ENCODE measurements at places on chromosomes 7 and 10.
A peak's percentile ranks its signal among the peaks of the same experiment; 100 is the strongest.

GRCh38 chr7:35379481-35379880 lies 125.6 kb upstream of the TBX20 start:
- DNase-seq = no peak

- DNase-seq = no peak
These were observed 94.8 kb downstream of the SVIL start for GRCh38 chr10:29540016-29540415.

- no peak for DNase-seq
These were observed 29.3 kb upstream of the HECW1 start for GRCh38 chr7:43083106-43083505.

GRCh38 chr10:92113911-92114600 lies 176.8 kb downstream of the CPEB3 start:
- DNase-seq = no peak

GRCh38 chr7:151006590-151007300 lies 15.9 kb downstream of the NOS3 start:
- no peak for DNase-seq

DNA sequence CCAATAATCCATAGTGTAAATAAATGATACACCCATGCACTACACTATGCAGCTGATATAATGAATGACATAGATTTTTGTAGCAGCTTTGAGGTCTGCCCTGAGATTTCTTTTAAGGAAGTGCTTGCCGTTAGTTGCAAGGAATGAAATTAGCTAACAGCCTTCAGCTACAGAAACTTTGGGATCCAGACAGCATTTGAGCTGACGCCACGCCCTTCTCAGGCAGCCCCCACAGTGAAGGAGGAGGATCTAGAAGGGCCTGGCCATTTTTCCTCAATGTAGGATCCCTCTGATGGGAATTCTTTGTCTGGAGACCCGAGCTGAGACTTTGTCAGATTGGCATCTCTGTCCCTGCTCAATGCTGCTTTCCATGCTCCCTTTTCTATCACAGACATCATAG lies 6.1 kb upstream of the PDK4 start:
- no peak for DNase-seq

DNA sequence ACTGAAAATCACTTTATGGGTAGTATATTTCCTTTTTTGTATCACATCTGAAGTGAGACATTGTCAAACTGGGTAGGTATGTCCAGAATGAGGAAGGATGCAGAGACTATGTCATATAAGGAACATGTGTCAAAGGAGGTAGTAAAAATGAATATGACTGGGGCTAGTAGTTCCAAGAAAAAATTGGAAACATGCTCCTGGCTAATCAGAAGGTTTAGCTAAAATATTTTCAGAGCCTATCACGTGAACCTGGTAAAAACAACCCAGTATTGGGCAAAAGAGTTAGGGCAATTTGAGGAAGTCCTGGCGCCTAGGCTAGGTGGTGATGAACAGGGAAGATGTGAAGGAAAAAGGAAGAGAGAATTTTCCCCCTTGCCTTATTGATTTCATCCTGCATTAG lies 26.4 kb downstream of the ENTPD1 start:
- DNase-seq = no peak

DNA sequence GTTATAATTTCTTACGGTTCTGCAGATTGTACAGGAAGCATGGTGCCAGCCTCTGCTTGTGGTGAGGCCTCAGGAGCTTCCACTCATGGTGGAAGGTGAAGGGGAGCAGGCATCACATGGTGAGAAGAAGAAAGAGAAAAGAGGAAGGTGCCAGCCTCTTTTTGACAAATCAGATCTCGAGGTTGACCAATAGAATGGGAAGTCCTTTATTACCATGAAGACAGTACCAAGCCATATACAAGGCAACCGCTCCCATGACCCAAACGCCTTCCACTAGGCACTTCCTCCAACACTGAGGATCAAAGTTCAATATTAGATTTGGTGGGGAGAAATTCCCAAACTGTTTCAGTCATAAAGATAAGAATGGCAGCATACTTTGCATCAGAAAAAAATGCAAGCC lies 502.8 kb downstream of the GLRX3 start:
- DNase-seq = no peak

DNA sequence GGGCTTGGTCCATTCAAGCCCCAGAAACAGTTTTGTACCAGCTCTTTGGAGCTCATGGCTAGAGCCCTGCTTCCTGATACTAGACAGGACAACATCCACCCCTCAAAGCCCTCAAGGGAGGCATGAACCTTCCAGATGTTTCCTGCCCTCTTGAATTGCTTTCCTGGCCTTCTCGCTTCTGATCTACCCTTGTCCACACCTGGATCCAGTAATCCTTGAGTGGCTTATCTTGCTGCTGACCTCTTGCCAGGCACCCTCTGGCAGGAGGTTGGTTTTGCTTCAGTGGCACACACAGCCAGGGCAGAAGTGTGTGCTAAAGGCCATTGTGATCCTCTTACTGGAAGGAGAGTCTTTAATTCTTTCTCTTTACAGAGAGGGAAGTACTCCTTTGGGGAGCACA lies 495.8 kb downstream of the PLXNA4 start:
- no peak for DNase-seq

- DNase-seq = no peak
These were observed 567.7 kb upstream of the ZWINT start for GRCh38 chr10:56928714-56929113.

DNA sequence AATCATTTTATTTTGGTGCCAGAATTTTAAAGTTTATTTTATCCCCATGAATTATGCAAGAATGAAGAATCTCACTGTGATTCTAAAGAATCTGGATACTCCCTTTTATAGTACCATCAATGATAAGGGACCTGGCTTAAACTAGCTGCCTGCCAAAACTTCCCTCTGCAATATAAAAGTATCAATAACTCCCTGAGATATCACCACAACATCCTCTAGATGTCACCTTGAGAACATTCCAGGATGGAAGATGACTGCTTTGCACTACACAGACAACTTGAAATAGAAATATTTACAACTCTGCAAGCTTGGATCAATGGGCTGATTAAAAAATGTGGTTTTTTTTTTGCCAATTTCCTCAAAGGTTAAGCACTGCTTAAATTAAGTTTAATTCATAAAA lies 142.1 kb downstream of the SLC25A13 start:
- no peak for DNase-seq

GRCh38 chr7:88337572-88337971 lies 30.9 kb upstream of the STEAP4 start:
- DNase-seq = no peak

GRCh38 chr10:60623627-60624026 lies 154.7 kb upstream of the CDK1 start:
- DNase-seq = no peak

DNA sequence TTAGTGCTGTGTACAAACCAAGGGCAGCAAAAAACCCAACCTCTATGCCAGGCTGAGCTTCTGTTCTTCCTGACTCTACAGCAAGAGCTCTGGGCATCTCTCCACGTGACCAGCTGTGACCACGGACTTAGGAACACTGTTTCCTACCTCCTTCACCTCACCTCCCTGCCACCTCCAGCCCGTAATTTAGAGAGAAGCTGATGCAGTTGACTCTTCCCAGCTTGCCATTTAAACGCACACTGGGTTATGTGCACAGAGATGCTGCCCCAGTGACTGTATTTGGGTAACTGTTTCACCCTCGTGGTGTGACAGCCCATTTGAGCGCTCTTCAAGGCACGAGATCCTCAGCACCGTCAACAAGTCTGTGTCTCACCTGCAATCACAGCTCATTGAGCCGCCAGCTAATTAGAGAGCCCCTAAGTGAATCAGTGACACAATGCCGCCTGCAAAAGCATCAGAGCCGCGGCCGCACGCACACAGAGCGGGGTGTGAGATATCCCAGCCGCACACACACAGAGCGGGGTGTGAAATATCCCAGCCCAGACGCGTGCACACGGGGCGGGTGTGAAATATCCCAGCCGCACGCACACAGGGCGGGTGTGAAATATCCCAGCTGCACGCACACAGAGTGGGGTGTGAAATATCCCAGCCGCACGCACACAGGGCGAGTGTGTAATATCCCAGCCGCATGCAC lies 319.7 kb downstream of the PTPRN2 start:
- no peak for DNase-seq

- DNase-seq = no peak
These were observed 386.0 kb downstream of the SEMA3D start for GRCh38 chr7:84800846-84801245.

DNA sequence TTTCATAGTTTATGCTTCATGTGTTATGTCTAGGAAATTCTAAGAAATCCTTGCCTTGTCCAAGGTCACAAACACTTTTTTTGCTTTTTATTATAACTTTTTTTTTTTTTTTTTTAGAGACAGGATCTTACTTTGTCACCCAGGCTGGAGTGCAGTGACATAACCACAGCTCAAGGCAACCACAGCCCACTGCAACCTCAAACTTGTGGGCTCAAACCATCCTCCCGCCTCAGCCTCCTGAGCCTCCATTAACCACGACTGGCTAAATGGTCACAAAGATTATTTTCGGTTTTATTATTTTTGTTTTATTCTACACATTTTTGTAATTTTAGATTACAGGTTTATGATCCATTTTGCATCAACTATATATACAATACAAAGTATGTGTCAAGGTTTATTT lies 7.1 kb upstream of the FAM204A start:
- DNase-seq = no peak

GRCh38 chr10:88962336-88962735 lies 9.8 kb upstream of the ACTA2 start:
- no peak for DNase-seq

GRCh38 chr7:36227223-36227622 lies 74.2 kb downstream of the EEPD1 start:
- peak; percentile 38 for DNase-seq

DNA sequence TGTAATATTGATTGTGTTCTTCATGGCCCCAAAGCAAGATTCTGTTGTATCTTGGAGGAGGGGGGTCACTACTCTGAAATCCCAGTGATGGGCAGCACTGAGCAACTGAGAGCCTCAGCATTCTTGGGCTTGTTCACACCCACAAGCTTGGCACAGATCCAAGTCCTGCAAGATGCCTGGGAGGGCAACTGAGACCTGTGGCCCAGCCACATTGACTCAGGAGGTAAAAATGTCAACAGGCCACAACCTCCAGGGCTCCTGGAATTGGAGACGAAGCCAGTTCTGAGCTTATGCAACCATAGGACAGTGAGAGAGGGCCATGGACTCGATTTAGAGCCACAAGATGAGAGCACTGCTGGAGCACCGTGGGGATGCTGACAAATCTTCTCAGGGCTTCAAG lies 3.1 kb upstream of the DOCK1 start:
- peak; percentile 52 for DNase-seq

GRCh38 chr10:30063099-30063498 lies 3.7 kb upstream of the JCAD start:
- DNase-seq = peak; percentile 61

- DNase-seq = no peak
These were observed 271.7 kb downstream of the PTPRN2 start for GRCh38 chr7:158315881-158316280.

DNA sequence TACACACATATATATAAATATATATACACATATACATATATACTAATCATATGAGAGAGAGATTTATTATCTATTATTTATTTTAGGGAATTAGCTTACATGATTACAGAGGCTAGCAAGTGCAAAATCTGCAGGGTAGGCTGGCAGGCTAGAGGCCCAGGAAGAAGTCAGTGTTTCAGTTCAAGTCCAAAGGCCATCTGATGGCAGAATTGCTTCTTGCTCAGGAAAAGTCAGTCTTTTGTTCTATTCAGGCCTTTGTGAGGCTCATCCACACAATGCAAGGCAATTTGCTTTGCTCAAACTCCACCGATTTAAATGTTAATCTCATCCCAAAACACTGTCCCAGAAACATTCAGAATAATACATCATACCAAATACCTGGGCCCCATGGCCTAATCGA lies 2.6 kb upstream of the C10orf120 start:
- no peak for DNase-seq

DNA sequence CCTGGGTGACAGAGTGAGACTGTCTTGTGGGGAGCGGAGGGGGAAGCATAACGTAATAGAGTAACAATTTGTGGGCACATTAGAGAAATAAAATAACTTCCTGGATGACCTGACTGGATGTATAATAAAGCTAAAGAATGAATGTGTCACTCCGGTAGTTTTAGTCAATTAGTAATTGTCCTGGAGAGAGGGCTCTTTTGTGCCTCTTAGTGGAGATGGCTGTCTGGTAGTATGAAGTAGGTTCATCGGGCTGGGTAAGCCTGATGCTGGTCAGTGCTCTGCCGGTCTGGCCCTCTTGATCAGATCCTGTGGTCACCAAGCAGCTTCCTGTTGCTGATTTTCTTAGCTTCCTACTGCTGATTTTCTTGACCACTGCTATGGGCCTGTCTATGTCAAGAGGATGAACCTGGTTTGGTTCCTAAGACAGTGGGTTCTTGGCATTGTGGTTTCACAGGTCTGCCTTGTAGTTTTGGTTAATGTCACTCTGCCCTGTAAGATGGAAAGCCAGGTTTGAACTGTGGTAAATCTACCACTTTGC lies 34.1 kb downstream of the ZRANB1 start:
- DNase-seq = no peak

Data from HFF-Myc (cell line).